Activated naive CD4-positive, alpha-beta T cell treated with anti-CD3 and anti-CD28 coated beads, Interleukin-2, amount 50 U/mL, for 72 hours (primary cell): ENCODE measurements at places on chromosomes 7 and 10.

DNA sequence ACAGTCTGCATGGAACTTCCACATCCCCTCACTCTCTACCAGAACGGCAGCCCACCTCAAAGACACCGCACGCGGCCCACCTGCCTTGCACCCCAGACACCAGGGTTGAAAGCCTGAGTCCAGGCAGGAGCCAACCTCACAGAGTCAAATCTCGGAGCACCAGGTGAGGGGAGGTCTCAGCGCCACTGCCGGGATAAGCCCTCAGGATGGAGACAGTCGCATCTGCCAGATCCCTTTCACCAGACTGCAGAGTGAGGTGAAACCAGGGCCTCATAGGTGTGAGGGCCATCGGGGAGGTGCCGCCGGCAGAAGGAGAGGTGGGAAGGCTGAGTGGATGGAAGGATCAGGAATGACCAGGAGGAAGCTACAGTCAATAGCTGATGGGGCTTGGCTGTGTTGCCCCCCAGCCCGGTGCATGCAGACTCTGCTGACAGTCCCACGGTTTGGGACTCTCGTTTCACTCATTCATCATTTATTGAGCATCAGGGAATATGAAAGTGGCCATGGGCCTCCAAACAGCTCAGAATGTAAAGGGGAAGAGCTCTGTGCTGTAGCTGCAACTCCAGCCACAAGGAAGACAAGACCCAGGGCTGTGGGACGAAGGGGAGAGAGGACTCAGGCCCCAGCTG, 315.0 kb downstream of the PTPRN2 start:
- DNase-seq: no peak

- DNase-seq: no peak
Measured at GRCh38 chr10:132366499-132366898, 30.5 kb upstream of the PWWP2B start.

DNA sequence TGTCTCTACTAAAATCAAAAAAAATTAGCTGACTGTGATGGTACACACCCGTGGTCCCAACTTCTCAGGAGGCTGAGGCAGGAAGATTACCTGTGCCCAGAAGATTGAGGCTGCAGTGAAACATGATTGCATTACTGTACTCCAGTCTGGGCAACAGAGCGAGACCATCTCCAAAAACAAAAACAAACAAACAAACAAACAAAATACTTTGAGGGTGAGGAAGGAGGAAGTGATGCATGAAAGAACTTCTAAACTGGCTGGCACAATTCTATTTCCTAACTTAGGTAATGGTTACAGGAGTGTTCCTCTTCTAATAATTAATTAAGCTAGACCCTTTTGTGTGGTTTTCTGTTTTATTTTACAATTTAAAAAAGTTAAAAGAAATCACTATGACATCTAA, 15.5 kb downstream of the WAPL start:
- no peak for DNase-seq

DNA sequence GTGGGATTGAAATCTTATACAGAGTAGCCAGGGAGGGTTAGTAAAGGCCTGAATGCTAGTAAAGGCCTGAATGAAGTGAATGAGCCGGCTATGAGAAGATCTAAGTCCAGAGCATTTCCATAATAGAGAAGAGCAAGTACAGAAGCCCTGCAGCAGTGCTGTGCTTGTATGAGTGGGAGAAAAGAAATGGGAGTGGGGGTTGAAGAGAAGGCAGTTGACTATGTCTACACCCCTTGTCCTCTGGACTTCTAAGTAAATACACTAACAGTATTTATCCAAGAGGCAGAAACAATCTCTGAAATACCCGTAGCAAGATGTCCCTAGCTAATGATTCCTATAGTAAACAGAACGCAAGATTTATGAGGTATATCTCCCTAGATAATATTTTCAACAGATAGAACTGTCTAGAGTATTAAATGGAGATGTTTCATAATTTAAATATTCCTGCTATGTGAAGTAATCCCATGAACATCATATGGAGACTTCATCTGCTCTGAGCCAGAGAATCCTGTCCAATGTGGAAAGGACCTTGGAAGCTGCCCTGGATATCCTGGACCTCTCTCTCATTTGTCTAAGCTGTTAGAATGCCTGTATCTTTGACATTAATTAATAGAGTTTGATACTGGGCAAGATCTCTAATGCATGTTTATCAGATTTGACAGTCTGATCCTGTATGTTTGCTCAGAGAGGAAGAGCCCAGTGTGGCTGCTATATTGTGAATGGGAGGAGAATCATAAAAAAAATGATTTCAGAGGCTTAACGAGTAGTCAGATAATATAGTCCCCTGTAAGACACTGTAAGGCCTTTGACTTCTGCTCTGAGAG, 171.6 kb downstream of the LRRN3 start:
- DNase-seq: no peak

DNA sequence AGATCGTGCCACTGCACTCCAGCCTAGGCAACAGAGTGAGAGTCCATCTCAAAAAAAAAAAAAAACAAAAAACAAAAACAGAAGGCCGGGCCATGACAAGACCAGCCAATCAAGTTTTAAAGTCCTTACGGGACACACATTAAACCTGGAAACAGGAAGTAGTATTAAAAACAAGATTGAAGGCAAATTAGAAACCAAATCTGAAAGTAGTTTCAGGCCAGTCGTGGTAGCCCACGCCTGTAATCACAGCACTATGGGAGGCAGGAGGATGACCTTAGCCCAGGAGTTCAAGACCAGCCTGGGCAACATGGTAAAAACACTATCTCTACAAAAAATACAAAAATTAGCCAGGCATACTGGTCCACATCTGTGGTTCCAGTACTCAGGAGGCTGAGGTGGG, 18.1 kb downstream of the PSAP start:
- DNase-seq: no peak

- DNase-seq: no peak
Measured at GRCh38 chr10:19302117-19302516, 253.5 kb downstream of the MALRD1 start.

- no peak for DNase-seq
Measured at GRCh38 chr10:92241501-92241900, 49.4 kb downstream of the CPEB3 start.

DNA sequence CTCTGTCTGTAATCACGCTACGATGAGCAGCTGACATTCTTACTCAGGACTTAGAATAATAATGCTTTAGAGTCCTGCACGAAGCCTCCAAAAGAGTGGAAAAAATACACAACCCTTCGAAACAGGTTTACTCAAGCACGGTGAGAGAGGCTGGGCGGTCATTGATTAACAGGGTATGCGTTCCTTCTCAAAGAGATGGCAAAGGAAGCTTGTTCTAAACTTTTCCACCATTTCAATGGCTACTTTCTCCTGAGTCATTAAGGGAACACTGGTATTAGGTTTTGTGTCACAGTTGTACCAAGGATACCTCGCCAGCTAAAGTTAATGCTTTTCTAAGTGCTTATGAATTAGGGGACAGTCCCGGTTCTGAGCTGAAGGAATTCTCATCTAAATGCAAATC, 141.9 kb upstream of the RHEB start:
- DNase-seq: no peak

DNA sequence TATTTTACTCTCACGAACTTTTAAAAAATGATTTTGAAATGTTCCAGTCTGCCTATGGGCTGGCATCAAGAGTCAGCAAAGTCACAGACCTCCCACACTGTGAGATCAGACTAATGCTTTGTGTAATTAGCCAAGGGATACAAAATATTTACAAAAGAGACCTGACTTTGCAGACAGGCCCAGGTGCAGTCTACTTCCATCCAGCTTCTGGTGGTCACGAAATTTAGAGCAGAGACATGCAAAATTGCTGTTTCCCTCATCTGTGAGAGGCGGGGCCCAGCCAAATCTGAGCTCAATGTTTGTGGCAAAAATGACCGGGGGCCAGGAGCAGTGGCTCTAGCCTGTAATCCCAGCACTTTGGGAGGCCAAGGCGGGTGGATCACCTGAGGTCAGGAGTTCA, 82.5 kb upstream of the PITRM1 start:
- DNase-seq: no peak

GRCh38 chr10:99859585-99859984, 77.1 kb downstream of the ABCC2 start:
- no peak for DNase-seq

DNA sequence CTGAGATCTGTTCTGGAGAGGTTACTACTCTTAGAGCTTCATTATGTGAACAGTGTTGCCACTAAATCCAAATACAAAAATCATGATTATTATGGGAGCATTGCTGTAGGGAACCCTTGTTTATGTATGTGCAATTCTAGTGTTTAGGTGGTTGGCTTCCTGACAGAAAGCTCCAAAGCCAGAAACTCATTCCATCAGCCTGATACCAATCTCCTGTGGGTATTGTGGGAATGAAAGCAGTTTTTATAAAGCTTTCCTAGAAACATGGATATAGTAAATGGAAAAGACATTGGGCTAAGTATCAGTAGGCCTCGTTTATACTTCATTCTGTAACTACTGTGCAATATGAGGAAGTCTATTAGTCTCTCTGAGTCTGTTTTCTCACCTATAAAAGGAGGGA, 6.4 kb downstream of the SDK1 start:
- no peak for DNase-seq

GRCh38 chr7:66377045-66377444, 171.9 kb downstream of the TPST1 start:
- DNase-seq: no peak

GRCh38 chr7:113044394-113044793, 42.2 kb downstream of the GPR85 start:
- DNase-seq: no peak

GRCh38 chr10:121608469-121609190, 10.4 kb upstream of the FGFR2 start:
- DNase-seq: no peak

- no peak for DNase-seq
Measured at GRCh38 chr7:252216-252965, 37.6 kb upstream of the FOXL3 start.

GRCh38 chr7:133139801-133140200, 57.9 kb upstream of the CHCHD3 start:
- no peak for DNase-seq

DNA sequence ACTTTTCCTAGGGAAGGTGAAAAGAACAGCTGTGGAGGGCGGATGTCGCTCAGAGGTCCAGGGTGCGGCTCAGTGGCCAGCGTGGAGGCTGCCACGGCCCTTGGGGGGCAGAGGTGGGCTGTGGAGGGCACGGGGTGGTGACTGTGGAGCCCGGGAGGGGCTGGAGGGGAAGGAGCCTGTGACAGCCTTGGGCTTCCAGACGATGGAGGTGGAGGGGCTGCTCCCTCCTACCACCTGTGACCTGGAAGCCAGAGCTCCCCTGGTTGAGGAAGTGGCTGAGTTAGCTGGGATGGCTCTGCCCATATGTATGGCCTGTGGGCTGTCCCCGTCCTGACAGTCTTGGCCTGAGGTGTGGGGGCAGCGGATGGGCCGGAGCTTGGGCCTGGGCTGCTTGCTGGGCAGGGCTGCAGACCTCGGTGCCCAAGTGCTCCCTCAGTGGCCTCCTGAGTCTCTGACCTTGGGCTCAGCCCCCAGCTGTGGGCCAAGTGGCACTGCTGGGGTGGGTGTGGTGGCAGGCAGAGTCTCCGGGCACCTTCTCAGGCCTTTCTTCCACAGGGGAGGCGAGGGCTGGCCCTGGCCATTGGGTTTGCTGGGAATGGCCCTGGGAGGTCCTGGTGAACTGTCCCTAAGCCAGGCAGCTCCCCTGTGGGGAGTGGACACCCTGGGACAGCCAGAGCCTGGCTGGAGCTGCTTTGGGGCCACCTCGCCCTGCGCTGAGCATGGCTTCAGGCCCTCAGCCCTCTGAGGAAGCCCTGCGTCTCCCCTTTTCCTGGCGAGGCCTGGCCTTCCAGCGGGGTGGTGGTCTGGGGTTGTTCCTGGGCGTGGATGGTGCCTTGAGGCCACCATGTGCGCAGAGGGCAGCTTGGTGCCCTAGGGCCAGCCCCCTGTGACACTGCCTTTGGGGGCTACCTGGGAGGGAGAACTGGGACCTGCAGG, 3.9 kb downstream of the BRI3 start:
- DNase-seq: no peak

GRCh38 chr10:53361281-53361680, 588.7 kb upstream of the MBL2 start:
- no peak for DNase-seq

DNA sequence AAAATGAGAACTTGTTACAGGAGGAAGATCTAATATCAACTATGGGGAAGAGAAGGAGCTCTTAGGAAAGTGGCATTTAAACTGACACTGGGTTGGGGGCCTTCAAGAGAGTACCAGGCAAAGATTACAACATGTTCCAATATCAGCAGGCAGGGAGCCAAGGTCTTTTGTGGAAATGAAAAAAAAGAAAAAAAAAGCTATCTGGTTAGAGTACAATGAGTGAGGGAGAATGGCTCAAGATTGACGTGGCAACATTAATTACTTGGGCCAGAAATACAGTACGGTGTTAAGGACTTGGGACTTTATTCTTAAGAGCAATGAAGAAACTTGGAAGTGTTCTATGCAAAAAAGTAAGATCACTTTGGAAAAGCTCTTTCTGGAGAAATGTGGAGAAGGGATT, 132.3 kb upstream of the CDK1 start:
- DNase-seq: no peak

GRCh38 chr7:82335927-82336326, 107.7 kb downstream of the CACNA2D1 start:
- DNase-seq: no peak

DNA sequence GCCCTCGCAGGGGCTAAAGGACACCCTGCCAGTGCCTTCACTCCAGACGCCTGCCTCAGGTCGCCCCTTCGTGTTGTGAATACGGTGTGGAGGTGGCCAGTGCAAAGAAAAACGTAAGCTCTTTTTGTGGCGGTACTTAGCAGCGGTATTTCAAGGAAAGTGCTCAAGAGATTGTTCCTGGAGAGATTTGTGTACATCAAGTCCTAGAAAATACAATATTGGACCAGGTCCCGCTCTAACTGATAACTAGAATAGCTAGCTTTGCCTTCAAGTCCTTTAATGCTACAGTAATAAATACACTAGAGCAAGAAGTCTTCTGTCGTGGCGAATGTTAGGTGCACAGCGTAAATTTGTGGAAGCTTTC, 689 bp downstream of the PLCE1 start:
- no peak for DNase-seq

DNA sequence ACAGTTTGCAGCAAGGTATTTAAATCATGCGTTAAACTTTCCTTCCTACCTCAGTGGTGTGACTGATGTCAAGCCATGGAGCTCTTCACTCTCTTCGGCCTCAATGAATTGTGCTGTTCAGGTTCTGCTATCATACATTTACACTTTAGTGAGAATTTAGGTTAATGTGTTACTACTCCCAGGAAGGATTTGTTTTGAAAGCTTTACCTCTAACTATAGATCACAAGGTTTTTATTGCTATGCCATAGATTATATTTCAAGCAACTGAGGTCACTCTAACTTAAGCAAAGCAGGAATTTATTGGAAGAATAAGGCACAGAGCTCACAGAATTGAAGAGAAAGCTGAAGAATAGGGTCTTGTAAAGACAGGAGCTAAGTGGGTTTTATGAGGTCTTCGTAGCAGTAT, 11.0 kb upstream of the ADD3 start:
- DNase-seq: no peak
